ENCODE measurements at places on chromosomes 2 and 18. TPM values are rescaled to one million over a fixed set of nuclear protein-coding genes. Genes with fewer than 3 reads are reported as not detected.
A peak's percentile ranks its signal among the peaks of the same experiment; 100 is the strongest.

GRCh38 chr18:35775887-35776286 is 194.3 kb downstream of the GALNT1 start:
- peak; percentile 7 for DNase-seq

- DNase-seq, result peak; percentile 18
Measured at GRCh38 chr2:74391209-74391579, 11.1 kb upstream of the DCTN1 start.

Gene GAREM1
- total RNA-seq, result 9.0 TPM

Gene ALPP
- total RNA-seq, result 0.32 TPM

Gene PCARE
- not detected for total RNA-seq

- DNase-seq, result no peak
Measured at GRCh38 chr18:45635893-45636509, 20.7 kb downstream of the SLC14A2 start.

DNA sequence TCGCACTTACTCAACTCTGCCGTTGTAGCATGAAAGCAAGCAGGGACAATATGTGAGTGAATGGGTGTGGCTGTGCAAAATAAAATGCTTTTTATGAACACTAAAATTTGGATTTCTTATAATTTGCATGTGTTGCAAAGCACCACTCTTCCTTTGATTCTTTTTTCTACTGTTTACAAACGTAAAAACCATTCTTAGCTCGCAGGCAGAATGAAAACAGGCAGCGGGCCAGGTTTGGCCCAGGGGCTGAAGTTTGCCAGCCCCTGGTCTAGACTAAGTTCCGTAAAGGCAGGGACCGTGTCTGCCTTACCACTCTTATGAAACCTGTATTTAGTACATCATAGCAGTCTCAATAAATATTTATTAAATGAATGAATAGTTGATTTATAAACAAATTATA is 83.7 kb upstream of the SPATS2L start:
- no peak for DNase-seq

Gene ST8SIA3
- 1.2 TPM for total RNA-seq

GRCh38 chr2:185404578-185404977 is 334.0 kb upstream of the FSIP2 start:
- DNase-seq, result no peak

GRCh38 chr2:223324402-223324801 is 272.4 kb downstream of the KCNE4 start:
- DNase-seq, result no peak

Gene GPR55
- 0.12 TPM for total RNA-seq

- DNase-seq, result peak; percentile 25
Measured at GRCh38 chr2:176002688-176003210, 682 bp upstream of the LNPK start.

DNA sequence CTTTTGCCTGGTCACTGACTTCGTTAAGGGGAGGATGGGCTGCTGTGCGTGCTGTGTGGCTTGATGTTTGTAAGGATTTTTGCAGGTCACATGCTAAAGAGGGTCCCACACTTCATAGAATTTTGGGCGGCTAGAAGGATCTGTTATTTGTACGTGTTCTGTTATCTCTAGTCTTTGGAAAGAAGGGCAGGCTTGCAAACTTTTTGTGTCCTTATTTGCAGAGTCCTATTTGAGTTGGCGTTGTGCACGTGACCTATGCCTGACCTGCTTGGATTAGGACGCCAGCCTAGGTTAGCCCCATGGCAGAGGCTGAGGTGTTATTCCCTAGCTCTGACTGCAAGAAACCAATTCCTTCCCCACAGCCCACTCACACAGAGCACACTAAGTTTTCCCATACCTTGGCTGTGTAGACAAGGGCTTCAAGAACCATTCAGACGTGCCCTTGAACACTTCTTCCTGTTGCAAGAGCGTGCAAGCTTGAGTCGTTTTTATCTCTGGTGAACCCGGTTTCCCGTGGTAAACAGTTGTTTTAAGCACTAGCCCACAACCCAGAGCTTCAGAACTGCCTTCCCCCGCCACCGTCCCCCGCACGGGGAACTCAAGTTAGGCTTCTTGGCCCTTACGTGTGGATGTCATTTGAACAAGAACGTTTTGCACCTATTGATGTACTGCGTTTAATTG is 94.6 kb downstream of the LDLRAD4 start:
- no peak for DNase-seq

- peak; percentile 84 for DNase-seq
Measured at GRCh38 chr2:144801766-144802165, 281.8 kb upstream of the ZEB2 start.

GRCh38 chr2:96251721-96252292 is 14.0 kb downstream of the TMEM127 start:
- peak; percentile 97 for DNase-seq

DNA sequence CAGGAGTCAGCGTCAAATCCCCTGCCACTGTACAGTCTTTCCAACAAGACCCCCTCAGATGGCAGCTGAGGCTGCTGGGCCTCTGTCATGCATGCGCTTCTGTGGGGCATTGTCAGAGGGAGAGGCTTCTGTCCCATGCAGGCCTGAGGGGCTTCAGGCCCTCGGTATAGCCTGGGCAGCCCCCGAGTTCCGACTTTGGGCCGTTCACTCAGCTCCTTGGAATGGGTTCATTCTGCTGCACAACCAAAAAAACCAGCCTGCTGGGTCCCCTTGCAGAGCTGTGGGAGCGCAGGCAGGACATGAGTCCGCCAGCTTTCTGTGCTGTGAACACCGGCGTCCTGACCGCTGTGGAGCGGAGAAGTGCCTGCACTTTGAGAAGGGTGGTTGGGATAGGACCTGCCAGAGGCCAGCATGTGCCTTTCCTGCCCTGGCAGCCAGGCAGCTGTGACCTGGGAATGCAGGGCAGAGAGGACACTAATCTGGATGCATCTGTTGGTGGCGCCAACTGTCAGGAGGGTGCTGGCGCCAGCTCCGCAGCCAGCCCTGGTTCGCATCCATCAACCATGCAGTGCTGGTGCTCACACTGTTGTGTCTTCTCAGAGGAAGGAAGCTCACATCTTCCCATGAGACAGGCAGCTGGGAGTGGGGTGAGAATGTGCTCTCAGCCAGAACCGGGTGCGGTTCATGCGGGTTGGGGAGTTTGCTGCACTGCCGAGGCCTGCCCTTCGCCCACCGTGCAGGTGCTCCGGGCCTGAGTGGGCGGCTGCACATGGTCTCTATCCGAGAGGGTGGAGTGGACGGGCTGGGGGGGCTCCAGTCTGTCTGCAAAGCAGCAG is 14.3 kb downstream of the ARHGEF4 start:
- DNase-seq, result no peak

DNA sequence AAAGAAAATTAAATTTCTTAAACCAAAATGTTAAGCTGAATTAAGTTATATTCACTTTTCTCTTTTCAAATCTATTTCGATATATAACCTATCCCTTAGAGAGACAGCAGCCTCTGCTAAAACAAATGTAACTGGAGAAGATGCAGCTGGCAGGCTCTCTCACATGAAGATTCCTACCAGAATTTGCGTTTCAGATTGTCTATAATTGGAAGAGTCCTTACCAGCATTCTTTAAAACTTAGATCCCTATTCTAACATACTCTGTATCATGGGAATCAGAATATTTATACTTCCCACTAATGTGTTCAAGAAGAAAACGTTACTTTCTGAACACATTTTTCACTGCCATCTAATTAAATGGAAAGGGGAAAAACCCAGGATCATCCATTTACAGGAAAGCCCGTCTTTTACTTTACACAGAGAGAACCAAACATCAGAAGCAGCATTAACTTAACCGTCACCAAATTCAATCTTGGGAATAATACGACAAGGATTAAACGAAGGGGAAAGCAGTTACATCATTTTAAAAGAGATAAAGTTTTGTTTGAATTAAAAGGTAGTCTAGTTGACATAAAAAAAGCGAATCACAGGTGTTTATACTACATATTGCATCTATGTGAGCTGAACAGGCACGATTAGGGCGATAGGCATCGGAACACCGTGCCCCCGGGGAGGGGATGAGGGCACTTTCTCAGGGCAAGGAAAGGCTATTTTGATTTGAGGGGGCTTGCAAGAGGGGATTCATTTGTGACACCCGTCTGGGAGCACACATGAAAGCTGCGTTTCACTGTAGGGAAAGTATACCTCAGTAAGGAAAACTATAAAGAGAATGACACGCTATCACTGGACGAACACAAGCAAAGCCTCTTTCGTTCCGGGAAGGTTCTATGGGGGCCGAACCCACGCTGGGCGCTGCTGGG is 1.3 kb downstream of the PTPN2 start:
- DNase-seq, result no peak

DNA sequence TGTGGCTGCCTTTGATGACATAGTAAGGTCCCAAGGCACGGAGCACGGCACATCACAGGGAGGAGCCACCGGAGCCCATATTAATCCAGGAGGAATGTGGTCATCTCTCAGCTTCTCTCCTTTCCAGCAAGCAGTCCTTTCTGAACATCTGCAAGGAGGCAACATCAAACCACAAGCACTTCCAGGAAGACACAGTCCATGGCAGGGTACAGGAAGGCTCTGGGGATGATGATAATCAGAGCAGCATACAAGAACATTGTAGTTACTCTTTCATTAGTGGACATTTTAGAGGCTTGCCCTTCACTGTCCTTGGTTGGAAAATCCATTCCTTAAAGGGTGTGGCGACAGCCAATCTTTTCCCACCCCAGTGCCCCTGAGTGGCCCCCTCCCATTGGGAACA is 31.1 kb downstream of the YPEL5 start:
- no peak for DNase-seq

GRCh38 chr2:3598197-3598910 is 3.4 kb downstream of the COLEC11 start:
- no peak for DNase-seq

DNA sequence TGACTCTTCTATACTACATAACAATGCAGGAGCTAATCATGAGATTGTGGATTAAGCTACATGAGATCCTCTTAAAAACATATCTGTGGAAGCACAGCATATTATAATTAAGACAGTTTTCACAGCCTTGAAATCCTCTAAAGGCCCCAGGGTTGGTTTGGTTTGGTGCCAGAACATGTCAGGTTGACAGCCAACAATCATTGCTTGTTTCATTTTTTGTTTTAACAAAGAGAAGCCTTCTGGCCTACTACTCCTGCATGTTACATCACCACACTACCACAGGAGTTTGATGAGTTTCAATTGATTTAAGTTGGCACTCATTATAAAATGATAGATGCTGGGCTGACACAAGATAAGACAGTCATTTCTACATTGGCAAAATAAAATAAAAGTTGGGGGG is 255.9 kb upstream of the ERBB4 start:
- no peak for DNase-seq

Gene DSEL
- 16.5 TPM for total RNA-seq

DNA sequence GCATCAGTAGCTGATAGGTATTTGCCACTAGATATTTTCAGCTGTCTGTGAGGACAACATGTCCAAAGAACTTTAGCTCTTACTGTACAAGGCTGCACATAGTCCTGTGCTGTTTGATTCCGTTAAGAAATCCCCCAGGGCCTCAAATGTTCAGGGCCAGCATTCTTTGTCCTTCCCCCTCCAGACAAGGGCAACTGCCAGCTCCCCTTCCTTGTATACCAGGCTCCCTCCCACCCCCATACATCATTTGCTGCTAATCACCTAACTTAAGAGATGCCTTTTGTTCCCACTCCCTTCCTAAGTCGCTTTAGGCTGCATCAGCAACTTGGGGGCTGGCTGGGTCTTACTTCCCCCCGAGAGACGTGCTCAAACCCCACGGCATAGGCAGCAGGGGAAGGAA is 138.7 kb downstream of the CDH20 start:
- no peak for DNase-seq

DNA sequence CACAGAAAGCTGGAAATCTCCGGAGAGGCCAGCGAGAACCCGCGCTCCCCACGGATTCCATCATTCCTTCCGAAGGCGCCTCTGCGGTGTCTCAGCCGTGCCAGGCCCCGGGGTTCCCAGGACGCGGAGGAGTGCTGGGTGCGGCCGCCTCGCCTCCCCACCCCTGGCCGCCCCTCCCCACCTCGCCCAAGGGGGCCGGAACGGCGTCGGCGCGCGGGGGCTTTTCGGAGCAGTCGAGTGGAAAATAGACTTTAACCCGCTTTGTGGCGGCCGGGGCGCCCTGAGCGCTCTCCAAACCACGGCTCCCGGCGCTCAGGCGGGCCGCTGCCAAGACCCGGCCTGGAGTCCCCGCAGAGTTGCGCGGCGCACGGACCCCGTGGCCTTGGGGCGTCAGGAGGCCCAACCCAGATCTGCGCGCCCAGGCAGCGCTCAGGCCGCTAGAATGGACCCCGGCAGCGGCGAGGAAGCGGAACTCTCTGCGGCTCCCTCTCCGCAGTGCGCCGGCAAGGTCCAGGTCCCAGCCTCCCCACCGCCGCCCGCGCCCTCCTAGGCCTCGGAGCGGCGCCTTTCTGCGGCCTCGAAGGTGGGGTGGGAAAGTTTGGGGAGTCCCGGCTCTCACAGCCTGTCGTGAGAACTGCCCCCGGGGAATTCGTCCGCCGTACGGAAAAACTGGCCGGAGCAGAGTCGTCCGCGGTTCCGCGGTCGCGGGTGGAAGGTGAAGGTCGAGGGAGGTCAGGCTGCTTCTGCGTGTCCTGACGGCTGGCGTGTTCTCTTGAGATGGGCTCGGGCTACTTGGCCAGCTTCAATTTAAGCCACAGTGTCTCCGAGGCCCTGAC is 1.2 kb upstream of the EMX1 start:
- no peak for DNase-seq

Gene ACMSD
- not detected for total RNA-seq

DNA sequence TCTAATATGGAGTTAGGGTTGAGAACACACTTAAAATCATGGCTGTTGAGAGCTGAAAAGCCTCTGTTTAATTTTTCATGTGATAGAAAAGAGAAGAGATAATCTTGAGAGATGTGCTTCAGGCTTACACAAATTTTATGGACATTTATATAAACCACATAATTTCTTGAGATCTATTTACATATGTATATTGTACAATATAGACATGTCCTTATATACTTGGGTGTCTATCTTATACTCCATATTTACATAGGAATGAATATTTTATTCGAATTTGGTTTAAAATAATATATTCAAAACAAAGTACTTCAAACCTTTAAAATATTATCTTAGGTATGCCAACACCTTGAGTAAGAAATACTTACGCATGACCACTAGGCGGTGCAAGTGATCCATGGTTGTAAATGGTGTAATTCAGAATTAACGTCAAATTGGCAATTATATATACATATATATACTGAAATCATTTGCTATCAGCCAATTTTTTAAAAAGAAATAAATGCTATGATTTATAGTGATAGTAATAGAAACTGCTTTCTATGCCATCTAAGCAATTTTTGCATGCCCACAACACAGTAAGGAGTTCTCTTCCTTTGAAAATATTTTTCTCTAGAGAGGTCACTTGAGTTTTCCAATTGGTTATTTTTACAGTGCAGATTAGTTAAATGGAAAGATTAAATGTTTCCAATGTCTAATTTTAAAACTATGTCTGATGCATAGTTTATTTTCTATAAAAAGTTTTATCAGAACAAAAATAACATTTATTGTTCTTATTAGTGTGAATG is 37.6 kb upstream of the SPAG16 start:
- peak; percentile 20 for DNase-seq

DNA sequence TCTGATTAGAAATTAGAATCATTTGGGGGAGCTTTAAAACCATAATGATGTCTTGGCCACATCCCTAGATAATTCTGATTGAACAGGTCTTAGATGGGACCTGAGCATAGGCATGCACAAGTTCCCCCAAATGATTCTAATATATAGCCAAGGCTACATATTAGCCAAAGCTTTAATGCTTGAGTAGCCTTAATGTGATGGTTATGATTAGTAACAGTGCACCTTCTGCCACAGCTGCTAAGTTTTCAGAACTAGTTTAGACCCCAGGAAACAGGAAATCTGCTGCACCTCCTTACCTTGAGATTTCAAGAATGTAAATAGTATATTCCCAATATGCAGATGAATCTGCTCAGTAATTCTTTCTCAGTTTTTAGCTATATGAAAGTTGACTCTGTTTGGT is 119.8 kb downstream of the PTPN4 start:
- DNase-seq, result no peak
